ENCODE measurements at places on chromosomes 3 and 15.

- no peak for DNase-seq
Measured at GRCh38 chr3:182969277-182969676, 11.1 kb downstream of the DCUN1D1 start.

DNA sequence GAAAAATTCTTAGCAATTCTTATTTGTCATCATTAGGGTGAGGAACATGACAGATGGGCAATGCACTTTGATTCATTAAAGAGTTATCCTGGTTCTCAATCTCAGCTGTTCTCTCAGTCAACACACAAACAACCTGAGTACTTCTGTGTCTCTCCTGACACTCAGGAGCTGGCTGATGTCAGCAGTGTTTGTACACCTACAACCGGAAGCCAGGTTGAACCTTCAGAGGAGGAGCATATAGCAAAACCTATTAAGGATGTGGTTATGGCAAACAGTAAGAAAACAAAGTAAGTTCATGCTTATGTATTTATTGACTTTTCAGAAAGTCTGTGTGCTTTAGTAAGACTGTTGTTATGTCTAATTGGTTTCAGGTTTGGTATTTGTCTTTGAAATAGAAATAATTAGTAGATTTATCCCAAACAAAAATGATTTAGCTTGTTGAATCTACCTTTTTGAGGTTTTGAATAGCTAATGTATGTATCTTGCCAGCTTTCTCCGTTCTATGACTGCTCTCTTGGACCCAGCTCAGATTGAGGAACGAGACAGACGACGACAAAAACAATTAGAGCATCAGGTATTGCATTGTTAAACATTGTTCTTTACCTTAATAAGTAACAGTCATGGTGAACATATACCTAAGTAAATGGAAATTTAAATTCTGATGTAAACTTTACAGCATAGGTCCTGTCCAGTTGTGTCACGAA lies 36.6 kb downstream of the CCDC66 start:
- no peak for DNase-seq

DNA sequence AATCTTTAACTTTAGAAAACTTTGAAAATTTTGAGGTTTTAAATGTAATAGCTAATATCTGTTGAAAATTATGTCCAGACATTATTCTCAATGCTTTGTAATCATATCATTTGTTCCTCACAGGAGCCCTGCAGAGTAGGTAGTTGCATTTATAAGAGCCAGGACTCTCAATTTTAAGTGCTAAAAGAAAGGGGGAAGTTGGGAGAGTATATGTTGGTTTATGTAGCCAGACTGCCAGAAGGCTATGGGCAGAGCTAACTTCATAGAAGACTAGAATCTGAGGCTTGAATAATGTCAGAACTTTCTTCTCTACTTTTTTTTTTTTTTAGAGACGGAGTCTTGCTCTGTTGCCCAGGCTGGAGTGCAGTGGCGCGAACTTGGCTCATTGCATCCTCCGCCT lies 9.1 kb downstream of the VPS8 start:
- no peak for DNase-seq

GRCh38 chr15:64686130-64686735 lies 89.2 kb downstream of the RBPMS2 start:
- no peak for DNase-seq

- peak; percentile 86 for DNase-seq
Measured at GRCh38 chr3:75294124-75294523, 370.0 kb upstream of the FRG2C start.

DNA sequence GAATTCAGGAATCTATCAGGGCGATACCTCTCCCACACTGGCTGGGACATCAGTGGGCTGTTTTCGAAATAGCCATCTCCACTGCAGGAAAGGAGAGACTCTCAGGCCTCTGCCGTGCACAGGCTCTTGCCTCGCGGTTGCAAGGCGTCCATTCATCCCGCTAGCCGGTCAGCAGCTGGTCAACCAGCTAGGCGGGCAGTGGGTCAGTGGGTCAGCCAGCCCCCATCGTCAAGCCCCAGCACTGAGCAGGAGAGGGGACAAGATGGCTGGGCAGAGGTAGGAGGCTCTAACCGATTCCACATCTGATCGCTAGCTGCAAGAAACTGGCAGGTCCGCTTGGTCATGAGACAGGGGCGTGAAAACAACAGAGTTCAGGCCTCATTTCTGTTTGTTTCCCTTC lies 45.1 kb downstream of the MUC4 start:
- no peak for DNase-seq

DNA sequence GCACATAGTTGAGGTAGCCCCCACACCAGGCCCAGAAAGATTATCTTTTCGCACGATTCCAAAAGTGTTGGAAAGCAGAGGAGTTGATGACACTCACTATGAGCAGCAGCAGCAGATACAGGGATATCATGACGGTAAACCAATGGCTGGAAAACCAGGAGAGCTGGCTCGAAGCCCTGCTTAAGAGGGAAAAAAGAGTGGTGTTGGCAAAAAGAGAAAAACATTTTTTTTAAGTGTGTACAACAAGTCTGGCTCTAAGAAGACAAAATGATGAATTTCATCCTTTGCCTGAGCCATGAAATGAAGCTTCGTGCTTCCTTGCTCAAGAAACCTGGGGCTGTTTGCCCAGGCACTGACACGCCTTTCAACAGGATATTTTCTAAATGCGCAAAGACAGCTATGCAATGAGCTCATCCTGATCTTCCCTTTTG lies 27.3 kb downstream of the PARP16 start:
- no peak for DNase-seq

DNA sequence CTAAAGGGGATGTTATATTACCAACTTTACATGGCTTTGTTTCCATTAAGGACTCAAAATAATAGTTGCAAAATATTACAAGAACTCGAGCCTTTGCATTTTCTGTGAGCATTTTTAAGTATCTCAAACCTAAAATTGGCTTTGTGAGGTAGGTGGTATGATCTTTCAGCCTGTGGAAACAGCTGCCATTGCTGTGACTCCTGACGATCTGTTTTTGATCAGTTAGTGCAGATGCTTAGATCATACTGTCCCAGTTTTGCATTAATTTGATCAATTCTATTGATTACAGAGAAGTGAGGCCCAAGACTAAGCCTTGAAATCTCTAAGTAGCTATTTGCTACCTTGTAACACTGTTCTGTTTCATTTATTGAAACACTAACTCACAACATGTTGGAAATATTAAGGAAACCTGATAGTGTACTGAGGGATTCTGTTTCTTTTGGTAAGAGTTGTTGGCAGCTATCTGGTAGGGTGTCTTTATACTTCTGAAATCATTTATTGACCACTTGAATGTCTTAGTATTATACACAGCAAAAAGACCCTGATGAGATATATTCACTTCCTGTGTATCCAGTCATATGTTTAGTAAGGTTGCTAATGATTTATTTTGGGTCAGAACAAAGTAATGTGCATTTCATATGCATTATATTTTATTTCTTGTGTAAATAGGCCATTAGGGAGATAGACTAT lies 14.8 kb downstream of the SKIL start:
- no peak for DNase-seq

GRCh38 chr3:46681856-46682540 lies 11.5 kb downstream of the ALS2CL start:
- DNase-seq: no peak

GRCh38 chr3:14152233-14152962 lies 26.0 kb downstream of the XPC start:
- no peak for DNase-seq

GRCh38 chr3:5023777-5024346 lies 44.6 kb downstream of the BHLHE40 start:
- DNase-seq: no peak

- no peak for DNase-seq
Measured at GRCh38 chr3:187263270-187263669, 28.3 kb downstream of the MASP1 start.

GRCh38 chr3:32288819-32289218 lies 50.3 kb downstream of the CMTM8 start:
- DNase-seq: no peak

GRCh38 chr3:146892041-146892440 lies 286.9 kb upstream of the PLSCR5 start:
- no peak for DNase-seq

DNA sequence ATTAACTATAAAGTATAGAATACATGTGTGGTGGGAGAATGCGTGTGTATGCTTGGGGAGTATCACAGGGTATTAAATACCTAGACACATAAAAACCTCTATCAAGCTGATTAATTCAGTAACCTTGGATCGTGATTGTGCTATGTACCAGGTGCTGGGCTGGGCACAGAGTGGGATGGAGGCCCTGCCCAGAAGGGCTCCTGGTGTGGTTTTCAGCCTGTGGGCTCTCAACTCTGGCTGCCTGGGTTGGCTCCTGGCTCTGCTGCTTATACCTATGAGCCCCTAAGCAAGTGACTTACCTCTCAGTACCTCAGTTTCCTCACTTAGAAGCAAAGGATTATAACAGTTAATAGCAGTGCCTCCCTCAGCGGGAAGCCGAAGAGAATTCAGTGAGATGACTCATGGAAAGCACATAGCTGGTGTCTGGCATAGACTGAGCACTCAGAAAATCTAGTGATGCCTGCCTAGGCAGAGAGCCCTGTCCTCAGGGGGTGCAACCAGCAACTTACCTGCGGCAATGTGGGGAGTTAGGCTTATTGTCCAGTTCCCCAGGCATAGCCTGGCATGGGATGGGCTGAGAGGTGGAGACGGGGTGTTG lies 90.6 kb upstream of the MYZAP start:
- no peak for DNase-seq

GRCh38 chr15:79366691-79367090 lies 55.8 kb downstream of the TMED3 start:
- no peak for DNase-seq

DNA sequence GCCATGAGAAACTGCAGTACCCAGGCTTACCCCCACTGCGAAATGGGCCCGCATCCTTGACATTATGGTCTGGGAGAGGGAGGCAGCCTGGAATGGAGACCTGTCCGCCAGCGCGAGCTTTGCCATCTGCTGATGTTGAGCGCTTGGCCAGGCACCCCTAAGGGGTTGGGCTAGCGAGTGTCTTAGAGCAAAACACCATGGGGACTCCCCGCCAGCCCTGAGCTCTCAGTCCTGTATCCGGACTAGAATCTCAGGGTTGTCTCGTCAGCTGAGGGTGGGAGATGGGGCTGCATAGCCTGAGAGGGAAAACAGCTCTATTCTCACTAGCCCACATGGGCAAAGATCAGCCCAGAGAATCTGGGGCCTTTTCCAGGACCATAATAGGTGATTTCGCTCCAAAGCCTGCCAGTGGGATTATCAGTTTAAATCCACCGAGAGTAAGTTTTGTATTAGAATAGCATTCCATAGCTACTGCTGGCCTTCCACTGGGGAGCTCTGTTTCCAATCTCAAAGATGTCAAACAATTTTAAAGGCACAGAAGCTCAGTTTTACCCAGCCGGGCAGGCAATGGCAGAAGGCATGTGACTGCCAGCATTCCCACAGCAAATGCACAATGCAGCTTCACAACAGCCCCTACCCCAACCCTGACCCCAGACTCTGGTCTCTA lies 167.5 kb upstream of the TPM1 start:
- DNase-seq: no peak

- no peak for DNase-seq
Measured at GRCh38 chr15:48592221-48592731, 53.2 kb downstream of the FBN1 start.

DNA sequence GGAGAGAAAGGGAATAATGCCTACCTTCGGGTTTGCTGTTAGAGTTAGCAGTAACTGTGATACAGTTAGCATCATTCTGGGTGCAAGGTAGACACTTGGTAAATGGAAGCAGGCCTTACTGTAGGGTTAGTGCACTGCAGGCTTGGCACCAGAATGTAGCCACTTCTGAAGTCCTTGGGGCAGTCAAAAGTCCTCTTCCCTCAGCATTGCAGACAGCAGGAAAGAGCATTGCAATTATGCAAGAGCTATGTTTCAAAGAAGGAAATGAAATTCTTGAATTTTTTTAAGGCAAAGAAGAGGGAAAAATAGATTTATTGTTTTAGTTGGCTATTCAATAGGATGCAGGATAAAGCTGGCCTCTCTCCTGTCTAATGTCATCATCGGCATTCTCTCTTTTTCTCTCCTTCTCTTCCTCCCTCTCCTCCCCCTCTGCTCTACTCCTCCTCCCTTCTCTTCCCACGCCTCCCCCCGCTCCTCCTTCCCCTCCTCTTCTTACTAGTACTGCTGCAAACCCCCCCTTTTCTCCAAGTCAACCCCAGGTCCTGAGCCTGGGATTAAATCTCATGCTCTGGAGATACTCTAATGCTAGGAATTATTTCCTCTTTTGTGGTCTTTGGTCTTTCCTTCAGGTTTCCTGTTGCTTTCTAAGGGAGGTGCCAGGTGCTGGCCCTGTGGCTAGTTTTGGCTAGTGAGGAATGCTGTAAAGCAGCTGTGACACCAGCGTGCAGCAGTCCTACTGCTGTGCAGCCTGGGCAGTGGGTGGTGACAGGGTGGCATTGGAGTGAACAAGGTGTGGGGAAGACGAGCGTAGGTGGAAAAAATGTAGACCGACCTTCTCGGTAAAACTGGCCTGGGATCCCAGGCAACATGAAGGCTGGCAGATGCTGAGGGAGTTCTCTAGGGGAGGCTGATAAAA lies 21.7 kb downstream of the EEFSEC start:
- DNase-seq: no peak

- DNase-seq: no peak
Measured at GRCh38 chr3:102979191-102979590, 544.4 kb downstream of the ZPLD1 start.

- DNase-seq: no peak
Measured at GRCh38 chr3:99842826-99843589, 25.3 kb downstream of the CMSS1 start.

DNA sequence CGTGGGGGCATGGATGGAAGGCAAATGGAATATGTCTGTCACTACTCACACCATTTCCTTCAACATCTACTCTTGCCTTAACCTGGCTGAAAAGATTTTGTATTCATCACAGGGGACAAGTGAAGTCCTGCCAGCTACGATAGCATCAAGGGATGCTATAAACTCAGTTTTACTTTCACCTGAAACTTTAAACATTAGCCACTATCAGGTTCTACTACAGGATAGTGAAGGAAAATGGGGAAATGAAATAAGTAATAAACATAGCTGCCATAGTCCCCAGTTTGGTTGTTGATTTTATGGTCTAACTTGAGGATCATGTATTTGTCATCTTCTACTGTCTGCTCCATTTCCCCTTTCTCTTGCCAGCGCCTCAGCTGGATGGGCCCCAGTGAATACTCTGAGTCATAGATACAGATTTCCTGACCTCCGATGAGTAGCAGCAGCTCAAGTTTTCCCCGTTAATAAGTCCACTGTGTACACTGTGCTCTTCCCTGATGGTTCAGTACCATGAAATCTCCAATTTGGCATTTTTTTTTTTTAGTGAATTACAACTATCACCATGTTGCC lies 338.2 kb upstream of the SLCO3A1 start:
- DNase-seq: no peak

- DNase-seq: no peak
Measured at GRCh38 chr3:182671942-182672341, 121.4 kb upstream of the ATP11B start.

DNA sequence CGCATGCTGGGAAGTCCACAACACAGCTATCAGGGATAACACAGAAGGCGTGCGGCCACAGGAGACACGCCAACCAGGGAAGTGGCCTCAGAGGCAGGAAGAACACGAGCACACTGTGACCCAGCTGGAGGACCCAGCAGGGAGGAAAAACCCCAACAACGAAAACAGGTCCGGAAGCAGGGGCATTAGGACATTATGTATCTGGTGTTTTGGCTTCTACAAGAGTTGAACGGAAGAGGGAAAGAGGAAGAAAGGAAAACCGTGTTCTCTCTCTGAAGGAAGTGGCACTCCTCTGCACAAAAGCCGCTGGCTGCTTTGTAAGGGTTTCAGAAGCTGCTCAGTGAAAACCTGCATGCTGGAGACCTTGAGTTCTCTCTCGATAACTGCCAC lies 61.8 kb downstream of the HACD2 start:
- DNase-seq: peak; percentile 64

All from posterior cingulate gyrus (tissue), 11 donors.